Spinal cord (tissue), 10 donors: ENCODE measurements at places on chromosomes 12 and 14. TPM values are rescaled to one million over a fixed set of nuclear protein-coding genes. Genes with fewer than 3 reads are reported as not detected.

DNA sequence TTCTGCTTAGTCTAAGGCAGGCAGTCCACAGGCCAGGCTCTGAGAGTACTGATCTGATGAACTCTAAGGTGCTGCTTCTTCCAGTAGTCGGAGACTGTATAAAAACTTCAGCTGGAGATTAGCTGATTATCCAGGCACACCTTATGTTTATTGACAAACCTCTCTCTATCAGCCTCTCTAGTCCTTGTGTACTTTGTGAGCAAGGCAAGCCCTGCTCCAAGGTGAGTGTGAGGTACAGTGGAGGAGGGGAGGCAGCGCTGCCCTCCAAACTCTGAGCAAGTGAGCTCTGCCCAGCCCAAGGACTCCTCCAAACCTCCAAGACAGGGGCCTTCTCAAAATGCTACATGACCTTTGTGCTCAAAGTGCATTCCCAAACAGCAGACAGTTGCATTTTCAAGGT is 95.9 kb upstream of the CDKN3 start:
- H3K4me3 ChIP-seq, result no peak overlapping the region
- no peak overlapping the region for H3K27ac ChIP-seq
- H3K27me3 ChIP-seq, result no peaks in the 10 kb centered on the region
- no peaks in the 10 kb centered on the region for H3K4me1 ChIP-seq
- H3K36me3 ChIP-seq, result no peaks in the 10 kb centered on the region

DNA sequence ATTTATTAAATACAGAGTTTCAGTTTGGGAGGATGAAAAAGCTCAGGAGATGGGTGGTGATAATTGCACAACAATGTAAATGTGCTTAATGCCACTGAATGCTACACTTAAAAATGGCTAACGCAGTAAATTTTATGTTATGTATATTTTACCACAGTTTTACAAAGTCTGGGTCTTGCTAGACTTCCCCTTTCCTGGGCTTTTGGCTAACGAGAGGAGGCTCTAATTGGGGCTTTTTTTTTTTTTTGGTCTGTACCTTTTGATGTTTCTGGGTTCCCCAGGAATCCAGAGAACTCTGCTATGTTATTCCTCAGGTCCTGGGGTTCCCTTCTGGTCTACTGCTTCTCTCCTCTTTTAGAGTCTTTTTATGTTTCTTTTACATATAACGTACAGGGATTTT is 355.5 kb downstream of the CACNA1C start:
- H3K4me3 ChIP-seq, result no peak overlapping the region
- no peak for DNase-seq
- no peak overlapping the region for H3K27ac ChIP-seq
- H3K4me1 ChIP-seq, result peaks cover 5% of the 10 kb centered on the region

The OR2AP1 gene
- total RNA-seq, result not detected

DNA sequence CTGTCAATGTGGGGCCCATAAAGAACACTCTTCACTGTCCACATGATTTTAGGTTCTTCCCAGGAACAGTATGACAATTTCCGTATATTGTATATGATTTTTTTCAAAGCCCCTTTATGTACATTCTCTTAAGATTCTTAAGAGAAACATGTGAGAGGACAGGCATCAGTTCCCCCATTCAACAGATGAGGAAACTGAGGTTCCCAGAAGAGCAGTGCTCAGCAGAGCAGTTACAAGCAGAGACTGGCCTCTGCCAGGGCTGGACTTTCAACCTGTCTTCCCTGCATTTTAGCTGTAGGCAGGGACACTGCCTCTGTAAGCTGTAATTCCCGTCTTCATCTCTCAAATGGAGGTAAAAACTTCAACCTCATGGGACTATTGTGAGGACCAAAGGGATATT is 77.7 kb downstream of the RBM19 start:
- H3K4me1 ChIP-seq, result peaks cover 23% of the 10 kb centered on the region
- no peak overlapping the region for H3K4me3 ChIP-seq
- H3K27ac ChIP-seq, result no peak overlapping the region
- H3K27me3 ChIP-seq, result no peaks in the 10 kb centered on the region
- no peaks in the 10 kb centered on the region for H3K36me3 ChIP-seq
- DNase-seq, result no peak

The GDF3 gene
- total RNA-seq, result not detected

DNA sequence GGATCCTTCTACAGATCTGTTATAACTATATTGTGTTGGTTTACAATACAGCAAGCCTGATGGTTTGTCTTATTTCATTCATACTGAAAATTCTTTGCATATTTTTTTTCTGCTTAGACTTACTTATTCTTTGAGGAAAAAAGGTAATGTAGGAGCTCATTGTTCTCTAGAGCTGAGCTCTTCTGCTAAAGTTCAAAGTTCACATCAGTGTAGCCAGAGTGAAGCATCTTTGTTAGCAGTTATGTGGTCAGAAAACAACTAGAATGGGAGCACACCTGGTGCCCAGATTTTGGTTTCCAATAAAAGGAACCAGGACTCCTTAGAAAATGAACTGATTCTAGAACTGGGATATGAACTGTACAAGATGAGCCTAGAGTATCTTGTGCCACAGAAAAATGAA is 10.3 kb downstream of the GPX2 start:
- no peak for DNase-seq
- no peak overlapping the region for H3K27ac ChIP-seq
- H3K4me3 ChIP-seq, result no peak overlapping the region
- H3K27me3 ChIP-seq, result no peaks in the 10 kb centered on the region
- H3K36me3 ChIP-seq, result peaks cover 12% of the 10 kb centered on the region

The SPX gene
- 4.3 TPM for total RNA-seq

GRCh38 chr12:40208707-40209446 is 15.9 kb upstream of the LRRK2 start:
- no peaks in the 10 kb centered on the region for H3K4me1 ChIP-seq
- no peaks in the 10 kb centered on the region for H3K27me3 ChIP-seq
- no peak overlapping the region for H3K27ac ChIP-seq
- no peak for DNase-seq
- no peak overlapping the region for H3K4me3 ChIP-seq
- no peaks in the 10 kb centered on the region for H3K36me3 ChIP-seq

- H3K27ac ChIP-seq, result no peak overlapping the region
- H3K27me3 ChIP-seq, result no peaks in the 10 kb centered on the region
- no peaks in the 10 kb centered on the region for H3K36me3 ChIP-seq
- no peak overlapping the region for H3K4me3 ChIP-seq
- H3K4me1 ChIP-seq, result no peaks in the 10 kb centered on the region
These were observed 367.3 kb downstream of the C12orf50 start for GRCh38 chr12:87661786-87662377.

GRCh38 chr12:92771001-92771400 is 68.2 kb downstream of the PLEKHG7 start:
- H3K4me3 ChIP-seq, result no peak overlapping the region
- H3K36me3 ChIP-seq, result no peaks in the 10 kb centered on the region
- H3K27ac ChIP-seq, result no peak overlapping the region
- no peak for DNase-seq
- no peaks in the 10 kb centered on the region for H3K4me1 ChIP-seq
- H3K27me3 ChIP-seq, result no peaks in the 10 kb centered on the region

DNA sequence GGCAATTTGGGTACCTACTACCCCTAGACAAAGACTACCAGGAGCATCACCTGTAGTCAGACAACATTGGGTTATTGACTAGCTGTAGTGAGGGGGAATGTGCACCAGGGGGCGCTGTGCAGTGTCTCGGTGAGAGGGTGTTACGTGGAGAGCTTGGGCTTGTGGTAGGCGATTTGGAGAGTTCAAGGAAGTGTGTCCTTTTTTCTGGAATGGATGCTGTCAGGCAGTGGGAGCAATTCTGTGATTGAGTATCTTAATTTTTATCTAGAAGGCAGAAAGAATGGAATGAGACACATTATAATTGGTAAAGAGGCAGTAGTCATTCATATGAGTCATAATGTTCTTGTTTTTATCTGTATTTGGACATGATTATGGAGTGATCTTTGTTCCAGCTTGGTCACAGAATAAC is 187.7 kb downstream of the GALC start:
- H3K4me3 ChIP-seq, result no peak overlapping the region
- H3K36me3 ChIP-seq, result no peaks in the 10 kb centered on the region
- no peaks in the 10 kb centered on the region for H3K27me3 ChIP-seq
- H3K27ac ChIP-seq, result no peak overlapping the region

- DNase-seq, result no peak
- H3K36me3 ChIP-seq, result no peaks in the 10 kb centered on the region
These were observed 156.1 kb downstream of the PTCSC3 start for GRCh38 chr14:36020120-36021029.

GRCh38 chr12:118361092-118361404 is 11.7 kb downstream of the TAOK3 start:
- H3K36me3 ChIP-seq, result no peaks in the 10 kb centered on the region
- H3K27ac ChIP-seq, result no peak overlapping the region
- no peak for DNase-seq
- no peak overlapping the region for H3K4me3 ChIP-seq

DNA sequence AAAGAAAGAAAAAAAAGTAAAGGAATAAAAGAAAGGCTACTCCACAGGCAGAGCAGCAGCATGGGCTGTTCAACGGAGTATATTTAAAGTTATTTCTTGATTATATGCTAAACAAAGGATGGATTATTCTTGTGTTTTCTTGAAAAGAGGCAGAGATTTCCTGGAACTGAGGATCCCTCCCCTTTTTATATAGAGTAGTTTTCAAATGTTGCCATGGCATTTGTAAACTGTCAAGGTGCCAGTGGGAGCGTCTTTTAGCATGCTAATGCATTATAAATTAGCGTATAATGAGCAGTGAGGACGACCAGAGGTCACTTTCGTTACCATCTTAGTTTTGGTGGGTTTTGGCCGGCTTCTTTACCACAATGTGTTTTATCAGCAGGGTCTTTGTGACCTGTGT is 383.0 kb downstream of the PCNX1 start:
- no peaks in the 10 kb centered on the region for H3K36me3 ChIP-seq
- H3K27me3 ChIP-seq, result no peaks in the 10 kb centered on the region
- H3K4me3 ChIP-seq, result no peak overlapping the region
- H3K4me1 ChIP-seq, result no peaks in the 10 kb centered on the region
- no peak overlapping the region for H3K27ac ChIP-seq
- DNase-seq, result no peak

- H3K36me3 ChIP-seq, result no peaks in the 10 kb centered on the region
- no peaks in the 10 kb centered on the region for H3K27me3 ChIP-seq
- no peak overlapping the region for H3K27ac ChIP-seq
- no peak for DNase-seq
These were observed 17.7 kb upstream of the DHRS2 start for GRCh38 chr14:23618415-23618988.

The C1R gene
- 83.1 TPM for total RNA-seq

GRCh38 chr12:1761857-1762256 is 58.5 kb upstream of the LRTM2 start:
- H3K36me3 ChIP-seq, result no peaks in the 10 kb centered on the region
- no peak overlapping the region for H3K27ac ChIP-seq
- no peak overlapping the region for H3K4me3 ChIP-seq
- H3K27me3 ChIP-seq, result no peaks in the 10 kb centered on the region
- no peaks in the 10 kb centered on the region for H3K4me1 ChIP-seq

DNA sequence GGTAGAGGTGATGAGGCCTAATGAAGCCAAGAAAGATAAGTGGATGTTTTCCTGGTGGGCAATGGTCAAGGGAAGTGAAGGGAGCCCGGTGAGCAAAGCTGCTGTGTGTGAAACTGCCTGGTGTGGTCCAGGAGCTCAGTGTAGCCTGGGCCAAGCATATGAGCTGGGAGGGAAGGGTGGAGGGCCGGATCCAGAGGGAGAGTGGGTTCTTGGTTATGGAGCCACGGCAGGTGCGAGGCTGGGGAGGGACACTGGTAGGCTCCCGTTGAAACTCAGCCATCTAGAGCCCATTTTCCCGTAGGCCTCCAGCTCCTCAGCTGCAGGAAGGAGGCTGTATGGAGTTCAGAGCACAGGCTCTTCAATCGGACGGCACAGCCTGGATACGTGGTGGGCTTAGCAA is 10.2 kb upstream of the CLMN start:
- peaks cover 2% of the 10 kb centered on the region for H3K4me1 ChIP-seq
- no peak for DNase-seq
- H3K36me3 ChIP-seq, result no peaks in the 10 kb centered on the region
- H3K27ac ChIP-seq, result no peak overlapping the region
- H3K27me3 ChIP-seq, result no peaks in the 10 kb centered on the region
